ENCODE measurements at places on chromosomes 13 and 19. TPM values are rescaled to one million over a fixed set of nuclear protein-coding genes. Genes with fewer than 3 reads are reported as not detected.

Gene ERFL
- total RNA-seq: under 0.01 TPM

Gene COL4A1
- total RNA-seq: 43.2 TPM

Gene OR4F17
- not detected for total RNA-seq

Gene CD79A
- total RNA-seq: not detected

Gene ZNF57
- 4.6 TPM for total RNA-seq

Gene ZNF835
- total RNA-seq: 0.44 TPM

Gene NLRP4
- total RNA-seq: not detected

Gene C2CD4C
- total RNA-seq: 0.33 TPM

Gene ZNF560
- total RNA-seq: 0.75 TPM

Gene C1QTNF9
- not detected for total RNA-seq

Data from uterine smooth muscle cell (primary cell).